NCI-H1092 treated with DMSO at 0.1 percent for 48 hours (cell line): ENCODE measurements at places on chromosomes 11 and 22.
A peak's percentile ranks its signal among the peaks of the same experiment; 100 is the strongest.

- peak; percentile 62 for DNase-seq
These were observed 206.4 kb downstream of the DBX1 start for GRCh38 chr11:19953909-19954308.

GRCh38 chr11:34790620-34791019 lies 125.6 kb downstream of the APIP start:
- no peak for DNase-seq

DNA sequence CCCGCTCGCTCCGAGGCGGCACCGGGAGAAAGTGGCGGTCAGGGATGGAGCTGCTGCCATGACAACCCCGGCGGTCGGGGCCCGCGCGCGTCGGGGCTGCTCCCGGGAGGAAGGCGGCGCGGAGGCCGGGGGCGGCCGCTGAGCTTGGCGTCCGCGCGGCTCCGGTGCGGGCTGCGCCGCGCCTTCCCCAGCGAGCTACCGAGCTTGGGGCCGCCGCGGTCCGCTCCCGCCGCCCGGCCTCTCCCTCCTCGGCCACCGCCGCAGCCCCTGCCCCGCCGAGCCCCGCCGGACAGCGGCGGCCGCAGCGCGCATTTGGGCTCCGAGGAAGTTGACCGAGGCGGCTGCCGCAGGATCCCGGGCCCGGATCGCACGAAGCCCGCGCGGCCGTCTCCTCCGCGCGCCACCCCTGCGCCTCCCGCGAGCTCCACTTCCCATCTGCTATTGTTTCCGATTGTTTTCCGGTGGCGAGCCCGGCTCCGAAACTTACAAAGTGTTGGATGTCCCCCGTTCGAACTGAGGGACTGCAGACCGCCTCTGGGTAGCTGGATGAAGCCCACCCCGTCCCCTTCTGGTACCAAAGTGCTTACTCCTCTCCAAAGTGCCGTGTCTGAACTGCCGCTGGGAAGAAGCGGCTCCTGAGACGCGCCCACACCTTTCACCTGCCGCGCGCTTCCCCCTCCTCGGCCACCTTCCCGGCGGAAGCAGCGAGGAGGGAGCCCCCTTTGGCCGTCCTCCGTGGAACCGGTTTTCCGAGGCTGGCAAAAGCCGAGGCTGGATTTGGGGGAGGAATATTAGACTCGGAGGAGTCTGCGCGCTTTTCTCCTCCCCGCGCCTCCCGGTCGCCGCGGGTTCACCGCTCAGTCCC lies 540.3 kb downstream of the NTM start:
- peak; percentile 35 for DNase-seq

GRCh38 chr11:3158821-3159220 lies 6.3 kb downstream of the OSBPL5 start:
- no peak for DNase-seq

GRCh38 chr11:122963961-122964360 lies 17.7 kb downstream of the BSX start:
- no peak for DNase-seq

GRCh38 chr11:128465531-128465930 lies 121.8 kb downstream of the ETS1 start:
- no peak for DNase-seq

DNA sequence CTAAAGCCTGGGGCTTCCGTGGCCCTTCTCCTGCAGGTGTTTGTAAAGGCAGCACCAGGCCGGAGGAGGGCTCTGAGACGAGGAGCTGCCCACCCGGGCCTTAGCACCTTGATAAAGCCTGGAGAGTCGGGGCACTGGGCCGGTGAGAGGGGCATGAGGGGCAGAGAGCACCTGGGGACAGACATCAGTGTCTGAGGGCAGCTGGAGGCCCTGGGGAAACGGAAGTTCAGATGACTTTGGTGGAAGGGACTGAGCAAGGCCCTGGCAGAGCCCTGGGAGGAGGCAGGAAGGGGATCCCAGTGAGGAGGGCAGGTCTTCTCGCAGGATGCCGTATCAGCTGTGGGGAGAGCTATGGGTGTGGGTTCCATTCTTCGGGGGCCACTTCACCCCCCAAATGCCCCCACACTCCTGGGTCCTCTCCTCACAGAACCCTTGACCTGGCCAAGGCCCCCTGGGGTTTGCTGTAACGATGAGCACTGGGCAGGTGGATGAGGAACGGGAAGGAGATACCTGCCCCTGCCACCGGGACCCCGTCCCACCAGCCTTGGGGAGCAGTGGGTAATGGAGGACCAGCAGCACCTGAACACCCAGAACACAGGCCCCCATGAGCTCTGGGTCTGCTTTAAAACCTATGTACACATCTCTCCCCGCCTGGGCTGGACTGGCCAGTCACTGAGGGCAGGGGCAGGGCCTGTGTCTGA lies 7.4 kb downstream of the C1QTNF6 start:
- DNase-seq = no peak

GRCh38 chr11:57515332-57516060 lies at the start of gene SLC43A1:
Gene SLC43A1 (minus strand): TSS chr11:57515702. CDS start chr11:57514111, 1,591 bp downstream.
- peak; percentile 23 for DNase-seq

DNA sequence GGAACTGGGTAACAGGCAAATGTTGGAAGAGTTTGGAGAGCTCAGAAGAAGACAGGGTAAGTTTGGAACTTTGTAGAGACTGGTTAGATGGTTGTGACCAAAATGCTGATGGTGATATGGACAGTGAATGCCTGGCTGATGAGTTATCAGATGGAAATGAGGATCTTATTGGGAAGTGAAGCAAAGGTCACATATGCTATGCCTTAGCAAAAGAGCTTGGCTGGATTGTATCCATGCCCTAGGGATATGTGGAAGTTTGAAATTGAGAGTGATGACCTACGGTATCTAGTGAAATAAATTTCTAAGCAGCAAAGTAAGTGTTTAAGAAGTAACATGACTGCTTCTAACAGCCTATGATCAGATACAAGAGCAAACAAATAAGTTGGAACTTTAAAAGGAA lies 17.8 kb downstream of the BBOX1 start:
- no peak for DNase-seq

DNA sequence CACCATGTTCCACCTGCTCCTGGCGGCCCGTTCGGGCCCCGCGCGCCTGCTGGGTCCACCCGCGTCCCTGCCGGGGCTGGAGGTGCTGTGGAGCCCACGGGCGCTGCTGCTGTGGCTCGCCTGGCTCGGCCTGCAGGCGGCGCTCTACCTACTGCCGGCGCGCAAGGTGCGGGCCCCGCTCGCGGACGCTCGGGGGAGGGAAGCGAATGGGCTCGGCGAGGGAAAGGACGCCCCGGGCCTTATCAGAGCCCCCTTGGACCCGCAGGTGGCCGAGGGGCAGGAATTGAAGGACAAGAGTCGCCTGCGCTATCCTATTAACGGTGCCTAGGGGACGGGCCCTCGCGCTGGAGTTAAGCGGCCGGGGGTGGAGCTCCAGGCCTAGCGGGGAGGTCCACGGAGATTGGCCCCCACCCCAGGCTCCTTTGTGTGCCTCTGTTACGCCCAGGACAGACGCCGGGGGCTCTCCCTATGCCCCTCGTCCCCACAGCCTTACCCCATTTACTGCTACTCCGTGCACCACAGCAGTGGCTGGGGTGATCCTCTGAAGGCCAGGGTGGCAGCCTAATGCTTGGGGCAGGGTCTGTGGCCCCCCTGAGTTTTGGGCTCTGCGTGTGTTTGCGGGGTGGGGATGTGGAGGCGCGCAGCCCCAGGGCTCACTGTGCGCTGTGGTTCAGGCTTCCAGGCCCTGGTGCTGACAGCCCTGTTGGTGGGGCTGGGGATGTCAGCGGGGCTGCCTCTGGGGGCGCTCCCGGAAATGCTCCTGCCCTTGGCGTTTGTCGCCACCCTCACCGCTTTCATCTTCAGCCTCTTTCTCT lies 1.1 kb downstream of the TM7SF2 start:
- DNase-seq = peak; percentile 66

- DNase-seq = no peak
These were observed 19.2 kb upstream of the MMP13 start for GRCh38 chr11:102974552-102975280.

DNA sequence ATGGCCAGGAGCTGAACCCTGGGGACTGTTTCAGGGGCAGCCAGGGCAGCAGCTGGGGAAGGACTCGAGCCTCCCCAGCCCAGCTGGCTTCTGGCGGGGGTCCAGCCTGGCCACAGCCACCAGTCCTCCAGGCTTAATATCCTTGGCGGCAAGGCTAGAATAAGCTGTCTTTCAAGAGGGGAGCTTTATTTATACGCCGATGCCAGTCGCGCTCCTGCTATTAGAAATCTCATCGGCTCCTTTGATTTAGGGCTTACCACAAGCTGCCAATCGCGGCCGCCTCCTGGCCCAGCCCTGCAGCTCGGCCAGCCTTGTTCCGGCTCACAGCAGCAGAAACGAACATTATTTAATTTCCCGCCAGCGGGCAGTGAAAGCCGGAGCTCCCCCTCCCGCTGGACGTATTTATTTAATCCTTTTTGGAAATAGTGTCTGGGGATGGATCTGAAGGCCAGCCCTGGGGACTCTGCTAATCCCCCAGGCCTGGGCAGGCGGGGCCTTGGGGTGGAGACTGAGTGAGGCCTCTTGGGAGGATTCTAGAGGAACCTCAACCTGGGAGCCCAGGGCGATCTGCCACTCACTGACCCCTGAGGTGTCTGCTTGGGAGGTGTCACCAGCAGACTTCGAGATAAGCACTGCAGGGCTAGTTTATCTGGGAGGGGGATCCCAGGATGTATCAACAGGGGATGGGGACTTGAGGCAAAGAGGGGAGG lies 363.1 kb downstream of the MN1 start:
- DNase-seq = peak; percentile 57

- peak; percentile 42 for DNase-seq
These were observed 9.9 kb upstream of the KCNJ5 start for GRCh38 chr11:128881221-128881620.

- no peak for DNase-seq
These were observed 24.3 kb downstream of the IZUMO1R start for GRCh38 chr11:94328587-94329080.

GRCh38 chr11:118224511-118225188 lies at the start of gene JAML:
Gene JAML (minus strand): TSS chr11:118225011. CDS start chr11:118214866, 10,145 bp downstream.
- no peak for DNase-seq

DNA sequence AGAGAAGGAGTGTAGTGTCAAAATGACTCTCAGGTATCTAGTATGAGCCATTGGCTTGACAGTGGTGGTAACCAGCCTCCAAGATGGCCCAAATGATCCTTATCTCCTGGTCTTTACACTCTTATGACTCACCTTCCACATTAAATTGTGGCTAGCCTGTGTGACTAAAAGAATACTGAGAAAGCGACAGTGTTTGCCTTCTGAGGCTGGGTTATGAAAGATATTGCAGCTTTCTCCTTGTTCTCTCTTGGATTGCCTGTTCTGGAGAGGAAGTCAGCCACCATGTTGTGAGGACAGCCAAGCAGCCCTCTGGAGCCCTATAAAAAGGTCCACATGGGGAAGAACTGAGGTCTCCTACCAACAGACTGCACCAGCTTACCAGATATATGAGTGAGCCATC lies 15.8 kb downstream of the C11orf71 start:
- no peak for DNase-seq

- DNase-seq = no peak
These were observed 67.0 kb downstream of the TRMU start for GRCh38 chr22:46402505-46402904.

- DNase-seq = no peak
These were observed 25.7 kb upstream of the CTR9 start for GRCh38 chr11:10725114-10725906.

- no peak for DNase-seq
These were observed 199.6 kb downstream of the NXPE2 start for GRCh38 chr11:114877976-114878375.

DNA sequence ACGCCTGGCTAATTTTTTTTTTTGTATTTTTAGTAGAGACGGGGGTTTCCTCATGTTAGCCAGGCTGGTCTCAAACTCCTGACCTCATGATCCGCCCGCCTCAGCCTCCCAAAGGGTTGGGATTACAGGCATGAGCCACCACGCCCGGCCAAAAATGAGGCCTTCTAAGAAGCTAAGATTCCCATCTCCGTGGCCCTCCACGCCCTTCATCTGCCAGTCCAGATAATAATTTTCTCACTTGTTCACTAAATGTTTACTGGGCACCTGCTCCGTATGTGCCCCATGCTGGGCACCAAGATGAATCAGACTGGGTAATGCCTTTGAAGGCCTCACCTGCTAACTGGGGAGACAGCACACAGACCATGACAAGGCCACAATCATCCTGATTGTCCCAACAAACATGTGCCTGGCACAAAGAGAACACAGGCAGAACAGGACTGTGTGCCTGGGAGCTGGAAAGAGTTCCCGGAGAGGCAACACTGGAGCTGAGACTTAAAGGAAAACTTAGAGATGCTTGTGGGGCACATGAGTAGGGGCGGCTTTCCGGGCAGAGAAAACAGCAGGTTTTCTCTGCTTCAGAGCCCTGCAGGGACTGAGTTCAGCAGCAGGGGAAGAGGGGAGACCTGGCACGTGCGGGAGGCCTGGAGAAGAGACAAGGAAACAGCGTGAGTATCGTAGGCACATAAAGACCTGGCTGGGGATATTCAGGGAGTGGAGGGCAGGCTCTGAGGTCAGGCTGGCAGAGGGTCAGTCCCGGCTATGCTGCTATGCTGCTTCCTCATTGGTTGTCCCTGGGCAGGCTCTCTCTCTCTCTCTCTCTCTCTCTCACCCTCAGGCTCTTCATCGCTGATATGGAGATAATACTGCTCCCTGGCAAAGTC lies 2.4 kb downstream of the KIAA0930 start:
- no peak for DNase-seq

DNA sequence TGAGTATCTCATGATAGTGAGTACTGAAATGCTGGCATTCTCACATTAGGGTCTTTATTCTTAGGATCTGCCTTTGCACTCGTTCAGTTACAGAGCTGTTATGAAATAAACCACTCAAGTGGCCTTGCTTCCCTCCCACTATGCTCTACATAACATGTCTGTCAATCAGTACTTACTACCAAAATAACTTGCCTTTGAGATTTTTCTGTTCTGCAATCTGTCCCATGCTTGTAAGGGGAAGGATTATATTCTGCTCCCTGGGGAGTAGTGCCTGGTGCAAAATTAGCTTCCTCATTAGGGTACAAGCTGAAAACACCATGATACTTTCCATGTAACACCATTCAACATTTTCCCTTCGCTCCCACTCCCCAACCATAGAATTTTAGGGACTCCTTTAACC lies 1.9 kb upstream of the GRAP2 start:
- no peak for DNase-seq

DNA sequence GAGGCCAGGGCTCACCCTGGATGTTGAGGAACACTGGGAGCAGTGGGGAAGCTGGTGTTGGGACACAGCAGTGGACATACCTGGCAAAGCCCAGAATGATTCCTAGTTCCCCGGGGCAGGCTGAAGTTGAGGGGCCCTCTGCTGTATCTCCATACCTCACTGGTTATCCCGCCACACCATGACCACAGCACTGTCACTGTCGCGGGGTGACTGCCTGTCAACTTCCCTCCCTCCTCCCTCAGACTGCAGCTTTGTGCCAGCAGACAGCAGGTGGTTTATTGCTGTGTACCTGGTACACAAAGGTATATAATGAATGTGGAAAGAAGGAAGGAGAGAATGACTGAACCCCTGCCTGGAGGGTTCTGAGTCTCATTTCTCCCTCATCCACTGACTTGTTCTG lies 318.7 kb downstream of the TMEM135 start:
- DNase-seq = peak; percentile 24

DNA sequence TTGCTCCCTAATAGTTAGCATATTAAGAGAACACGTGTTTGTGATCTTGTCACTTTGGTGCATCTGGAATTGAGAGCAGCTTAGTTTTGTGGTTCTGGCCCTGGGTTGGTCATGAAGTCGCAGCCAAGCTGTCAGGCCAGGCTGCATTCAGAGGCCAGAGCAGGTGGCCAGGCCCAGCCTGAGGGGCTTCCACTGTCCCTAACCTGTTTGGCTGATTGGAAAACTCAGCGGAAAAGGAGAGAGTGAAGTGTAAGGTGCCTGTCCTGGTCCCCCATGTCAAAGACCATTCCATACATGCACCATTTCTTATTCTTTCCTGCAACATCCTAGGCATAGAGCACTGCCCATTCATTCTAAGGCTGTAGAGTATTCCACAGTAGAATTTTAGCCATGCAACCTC lies 111.5 kb upstream of the IGLL5 start:
- no peak for DNase-seq
